Right cardiac atrium (tissue), 5 donors: ENCODE measurements at places on chromosomes 11 and 22.

DNA sequence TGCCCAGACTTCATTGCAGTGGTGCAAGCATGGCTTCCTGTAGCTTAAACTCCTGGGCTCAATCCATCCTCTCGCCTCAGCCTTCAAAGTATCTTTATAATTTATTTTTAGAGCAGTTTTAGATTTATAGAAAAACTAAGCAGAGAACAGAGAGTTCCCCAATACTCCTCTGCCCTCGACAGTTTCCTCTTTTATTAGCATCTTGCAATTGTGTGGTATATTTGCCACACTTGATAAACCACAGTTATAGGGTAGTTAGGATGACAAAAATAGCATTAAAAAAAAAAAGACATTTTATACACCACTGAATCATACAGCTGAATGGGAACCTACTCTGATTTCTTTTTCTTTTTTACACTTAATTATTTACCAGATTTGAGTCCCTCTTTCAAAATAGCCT, 31.2 kb downstream of the MS4A2 start:
- DNase-seq = no peak

GRCh38 chr22:19769393-19769715, 8.8 kb downstream of the TBX1 start:
- DNase-seq = peak; percentile 26

- peak; percentile 89 for DNase-seq
Observed at GRCh38 chr11:859394-860131, 16.9 kb downstream of the TSPAN4 start.

GRCh38 chr11:134037046-134037908, 31.6 kb upstream of the JAM3 start:
- DNase-seq = peak; percentile 93

DNA sequence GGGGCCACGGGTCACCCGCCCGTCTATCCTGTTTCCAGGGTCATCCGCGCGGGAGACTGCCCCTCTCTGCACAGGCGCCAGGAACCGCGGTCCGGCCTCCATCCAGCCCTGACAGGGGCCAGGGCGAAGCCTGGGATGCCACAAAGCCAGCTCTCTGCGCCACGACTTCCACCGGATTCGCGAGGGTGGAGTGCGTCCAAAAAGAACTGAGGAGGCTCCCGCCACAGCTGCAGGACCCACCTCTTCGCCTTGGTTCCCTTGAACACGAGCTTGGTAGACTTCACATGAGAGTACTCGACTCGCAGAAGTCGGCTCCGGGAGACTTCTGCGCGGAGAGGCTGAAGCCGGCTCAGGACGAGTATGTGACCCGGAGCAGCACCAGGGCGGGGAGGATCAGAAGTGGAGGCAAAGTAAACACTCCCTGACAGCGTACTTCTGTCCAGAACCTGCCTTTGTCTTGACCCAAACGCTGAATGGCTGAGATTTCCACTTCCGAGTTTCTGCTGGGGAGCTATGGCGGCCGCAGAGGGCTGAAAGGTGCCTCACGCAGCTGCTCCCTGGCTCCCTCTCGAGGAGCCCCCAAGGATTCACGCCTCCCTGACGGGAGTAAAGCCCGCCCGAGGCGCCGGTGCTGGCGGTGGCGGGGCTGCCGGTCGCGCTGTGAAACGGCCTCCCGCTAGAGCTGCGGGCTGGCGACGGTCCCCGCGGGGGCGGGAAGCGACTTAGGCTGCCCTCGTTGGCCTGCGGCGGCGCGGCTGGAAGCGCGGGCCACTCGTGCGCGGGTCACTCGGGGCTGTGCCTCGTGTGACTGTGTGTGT, 4566.7 kb upstream of the OR11H1 start:
- DNase-seq = no peak

- peak; percentile 11 for DNase-seq
Observed at GRCh38 chr11:1062075-1062820, 12.4 kb upstream of the MUC2 start.

- DNase-seq = no peak
Observed at GRCh38 chr22:26485806-26486390, 2.2 kb downstream of the SRRD start.

- no peak for DNase-seq
Observed at GRCh38 chr11:7056828-7057513, 31.8 kb upstream of the RBMXL2 start.

DNA sequence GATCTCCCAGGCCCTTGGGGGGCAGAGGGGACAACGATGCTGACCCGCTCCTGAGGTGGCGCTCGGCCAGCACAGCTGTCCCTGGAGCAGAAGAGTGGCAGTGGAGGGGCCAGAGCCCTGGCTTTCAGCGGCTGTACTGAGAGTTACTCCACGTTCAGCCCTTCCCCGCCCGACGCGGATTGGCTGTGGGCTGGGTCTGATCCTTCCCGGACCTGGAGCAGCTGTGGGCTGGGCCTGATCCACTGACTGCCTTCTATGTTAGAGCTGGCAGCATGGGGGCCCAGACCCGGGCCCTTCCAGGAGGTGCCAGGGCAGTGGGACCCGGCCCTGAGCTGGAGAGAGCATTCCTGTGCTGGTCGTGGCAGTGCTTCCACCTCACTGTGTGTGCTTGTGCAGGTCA, 27.8 kb downstream of the YWHAH start:
- peak; percentile 58 for DNase-seq

DNA sequence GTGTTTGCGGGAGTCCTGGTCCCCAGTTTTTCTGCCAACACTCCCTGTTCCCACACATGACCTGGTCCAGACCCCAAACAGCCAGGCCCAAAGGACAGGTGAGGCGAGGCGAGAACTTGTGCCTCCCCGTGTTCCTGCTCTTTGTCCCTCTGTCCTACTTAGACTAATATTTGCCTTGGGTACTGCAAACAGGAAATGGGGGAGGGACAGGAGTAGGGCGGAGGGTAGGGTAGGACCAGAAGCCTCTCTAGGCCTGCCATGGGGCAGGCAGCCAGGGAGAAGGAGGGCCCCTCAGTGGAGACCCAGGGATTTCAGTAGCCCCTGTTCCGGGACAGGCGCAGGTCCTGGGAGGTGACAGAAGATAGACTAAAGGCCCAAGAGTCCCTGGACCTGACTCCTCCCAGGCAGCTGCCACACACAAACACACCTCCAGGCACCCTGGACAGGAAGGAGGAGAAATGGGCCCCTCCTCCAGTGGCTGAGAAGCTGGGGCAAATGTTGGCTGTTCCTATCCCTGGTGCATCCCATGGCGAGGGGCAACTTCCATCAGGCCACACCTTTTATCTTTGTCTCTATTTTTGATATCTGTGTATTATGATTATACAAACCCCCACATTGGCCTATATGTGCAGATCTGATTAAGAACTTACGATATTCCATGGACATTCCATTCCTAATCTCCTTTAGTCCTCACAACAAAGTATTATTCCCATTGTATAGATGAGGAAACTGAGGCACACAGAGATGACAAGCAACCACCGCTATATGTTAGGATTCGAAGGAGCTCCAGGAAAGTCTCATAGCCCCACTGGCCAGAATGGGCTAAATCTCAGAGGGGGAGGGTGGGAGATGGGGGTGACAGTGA, 626 bp upstream of the F2 start:
- no peak for DNase-seq

DNA sequence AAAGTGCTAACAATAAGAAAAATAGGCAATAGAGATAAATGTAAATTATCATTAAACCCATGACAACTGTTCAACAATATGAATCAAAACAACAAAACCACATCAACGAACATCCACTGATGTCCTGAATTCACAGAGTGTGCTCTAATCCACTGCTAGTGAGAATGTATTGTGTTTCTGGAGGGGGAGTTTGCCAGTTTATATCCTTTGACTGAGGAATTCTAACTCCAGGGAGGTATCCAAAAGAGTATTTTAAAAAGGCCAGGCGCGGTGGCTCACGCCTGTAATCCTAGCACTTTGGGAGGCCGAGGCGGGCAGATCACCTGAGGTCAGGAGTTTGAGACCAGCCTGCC, 1.7 kb upstream of the WEE1 start:
- DNase-seq = no peak
